Right hindlimb (tissue), 1 donor: ENCODE measurements at places on chromosomes 11 and 22.
A peak's percentile ranks its signal among the peaks of the same experiment; 100 is the strongest.

- no peak for DNase-seq
Measured at GRCh38 chr22:39733191-39733590, 160.4 kb downstream of the ENTHD1 start.

- no peak for DNase-seq
Measured at GRCh38 chr11:69600001-69600400, 41.0 kb upstream of the CCND1 start.

DNA sequence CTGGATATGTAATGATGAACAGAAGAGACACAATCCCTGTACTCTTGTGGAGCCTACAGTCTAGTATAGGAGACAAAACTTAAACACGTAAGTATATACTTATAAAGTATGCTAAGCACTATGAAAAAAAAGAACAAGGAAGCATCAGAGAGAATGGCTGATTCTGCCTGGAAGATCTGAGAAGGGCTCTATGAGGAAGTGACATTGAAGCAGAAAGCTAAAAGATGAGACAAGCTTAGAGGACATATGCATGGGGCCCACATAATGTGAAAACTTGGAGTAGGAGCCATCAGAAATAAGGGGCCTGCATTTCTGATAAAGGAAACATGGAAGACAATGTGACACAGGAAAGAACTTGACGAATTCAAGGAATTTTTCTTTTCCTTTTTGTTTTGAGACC is 16.6 kb downstream of the SAA1 start:
- no peak for DNase-seq

DNA sequence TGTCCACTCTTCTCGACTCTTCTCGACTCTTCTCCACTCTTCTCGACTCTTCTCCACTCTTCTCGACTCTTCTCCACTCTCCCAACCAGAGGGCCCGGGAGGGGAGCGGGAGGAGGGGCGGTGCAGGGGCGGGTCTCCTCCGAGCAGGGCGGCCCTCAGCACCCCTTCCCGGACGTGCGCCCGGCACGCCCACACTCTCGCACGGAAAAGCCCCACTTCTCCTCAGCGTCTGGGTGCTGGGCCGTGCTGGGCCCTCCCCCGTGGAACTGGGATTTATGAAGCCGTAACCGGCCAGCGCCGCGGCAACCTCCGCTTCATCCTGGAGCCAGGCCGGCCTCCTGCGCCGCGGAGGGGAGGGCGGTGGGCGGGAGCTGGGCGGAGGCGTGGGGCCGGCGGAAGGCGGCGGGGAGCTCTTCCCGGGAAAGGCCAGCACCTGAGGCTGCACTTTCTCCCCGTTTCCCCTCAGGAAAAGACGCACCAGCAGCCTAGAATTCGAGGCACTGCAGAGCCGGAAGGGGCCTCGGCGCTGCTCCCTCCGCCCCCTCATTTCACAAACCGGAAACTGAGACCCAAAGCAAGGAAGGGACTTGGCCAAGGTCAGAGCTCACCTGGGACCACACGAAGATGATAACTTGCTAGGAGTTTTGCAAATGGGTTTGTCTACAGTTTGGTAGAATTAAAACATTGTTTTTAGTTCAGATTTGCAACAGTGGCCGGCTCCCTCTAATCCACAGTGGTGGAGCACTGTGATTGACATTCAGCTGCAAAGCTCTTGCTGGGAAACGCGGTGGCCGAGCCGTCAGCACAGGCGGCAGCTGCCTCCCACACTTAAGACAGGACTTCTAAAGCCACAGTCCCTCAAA is 31.6 kb upstream of the JAM3 start:
- DNase-seq = peak; percentile 92

DNA sequence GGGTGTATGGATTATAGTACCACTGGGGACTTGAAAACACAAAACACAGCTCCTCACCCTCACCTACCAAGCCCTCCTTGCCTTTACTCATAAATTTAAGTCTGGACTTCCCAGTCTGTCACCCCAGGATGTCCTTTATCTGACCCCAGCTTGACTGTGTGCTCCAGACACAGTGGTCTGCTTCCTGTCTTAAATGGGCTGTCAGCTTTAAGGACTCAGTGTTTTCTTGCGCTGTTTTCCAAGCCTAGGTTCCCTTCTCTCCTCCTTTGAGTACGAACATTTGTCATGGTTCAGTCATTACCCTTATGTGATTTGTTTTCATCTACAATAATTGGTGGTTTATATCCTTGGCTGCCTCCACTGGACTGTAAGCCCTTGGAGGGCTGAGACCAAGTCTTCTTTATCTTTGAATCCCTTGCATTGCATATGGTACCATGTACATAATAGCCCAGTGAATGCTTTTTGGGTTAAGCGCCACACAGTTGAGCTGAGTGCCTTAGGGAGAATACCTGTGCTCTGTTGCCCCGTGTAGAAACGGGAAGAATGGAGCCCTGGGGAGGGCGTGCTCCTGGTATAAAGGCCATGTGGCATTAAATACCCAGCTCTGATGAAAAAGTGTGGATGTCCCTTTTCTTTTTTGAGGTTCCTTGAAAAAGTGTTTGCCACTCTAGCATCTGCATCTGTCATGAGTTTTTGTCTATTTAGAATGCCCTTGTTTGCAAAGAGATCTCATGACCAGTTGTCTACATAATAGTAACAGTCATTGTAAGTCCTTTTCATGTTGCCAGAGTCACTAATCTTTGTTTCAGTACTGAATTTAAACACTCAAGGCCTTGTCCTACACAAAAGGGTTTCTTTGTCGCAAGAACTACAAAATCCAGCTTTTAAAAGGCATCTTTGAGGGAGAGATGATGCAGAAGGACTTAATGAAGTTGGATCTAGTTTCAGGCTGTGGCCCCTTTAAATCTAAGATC is 14.0 kb downstream of the PANX1 start:
- no peak for DNase-seq

DNA sequence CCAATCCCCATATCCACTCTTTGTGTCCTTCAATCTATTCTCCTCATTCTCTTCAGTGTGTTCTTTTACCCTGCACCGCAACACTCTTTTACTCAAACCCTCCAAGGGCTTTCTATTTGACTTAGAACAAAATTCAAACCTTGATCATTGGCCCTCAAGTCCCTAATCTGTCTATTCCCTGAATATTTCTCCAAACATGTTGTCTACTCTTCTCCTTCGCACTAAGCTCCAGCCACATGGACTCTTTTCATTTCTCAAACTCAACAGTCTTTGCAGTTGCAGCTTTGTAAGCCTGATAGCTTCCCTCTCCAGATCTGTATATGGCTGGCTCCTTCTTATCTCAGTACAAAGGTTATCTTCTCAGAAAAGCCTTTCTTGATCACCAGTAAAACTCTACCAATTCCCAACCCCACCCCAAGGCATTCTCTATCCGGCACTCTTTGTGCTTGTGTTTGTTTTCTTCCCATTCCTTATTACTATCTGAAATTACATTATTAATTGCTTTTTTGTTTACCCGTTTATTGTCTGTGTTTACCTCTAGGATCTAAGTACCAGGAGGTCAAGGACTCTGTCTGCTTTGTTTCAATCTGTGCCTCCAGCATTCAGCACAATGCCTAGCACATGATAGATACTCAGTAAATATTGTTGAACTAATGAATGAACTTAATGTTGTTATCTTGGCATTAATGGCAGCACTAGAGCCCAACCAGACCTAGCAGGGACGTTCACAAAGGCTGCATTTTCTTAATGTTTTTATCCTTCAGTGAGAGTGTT is 147.4 kb downstream of the BBOX1 start:
- no peak for DNase-seq

DNA sequence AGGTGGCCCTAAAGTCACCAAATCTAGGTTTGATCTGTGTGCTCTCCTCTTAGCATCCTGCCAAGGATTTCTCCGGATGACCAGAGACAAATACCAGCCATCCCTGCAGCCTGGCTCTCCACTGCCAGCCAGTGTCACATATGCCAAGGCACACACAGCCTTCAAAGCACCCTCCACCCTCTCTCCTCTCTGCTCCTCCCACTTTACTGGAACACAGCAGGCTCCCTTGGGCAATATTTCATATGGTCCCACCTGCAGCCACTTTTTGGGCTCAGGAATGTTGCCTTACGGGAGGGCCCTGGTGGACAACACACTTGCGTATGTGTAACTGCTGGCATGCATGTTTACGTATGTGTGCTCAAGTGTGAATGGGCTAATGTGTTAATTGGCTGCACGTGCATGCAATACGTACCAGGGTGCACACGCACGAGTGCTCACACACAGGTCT is 183.9 kb downstream of the CEP164 start:
- DNase-seq = no peak

DNA sequence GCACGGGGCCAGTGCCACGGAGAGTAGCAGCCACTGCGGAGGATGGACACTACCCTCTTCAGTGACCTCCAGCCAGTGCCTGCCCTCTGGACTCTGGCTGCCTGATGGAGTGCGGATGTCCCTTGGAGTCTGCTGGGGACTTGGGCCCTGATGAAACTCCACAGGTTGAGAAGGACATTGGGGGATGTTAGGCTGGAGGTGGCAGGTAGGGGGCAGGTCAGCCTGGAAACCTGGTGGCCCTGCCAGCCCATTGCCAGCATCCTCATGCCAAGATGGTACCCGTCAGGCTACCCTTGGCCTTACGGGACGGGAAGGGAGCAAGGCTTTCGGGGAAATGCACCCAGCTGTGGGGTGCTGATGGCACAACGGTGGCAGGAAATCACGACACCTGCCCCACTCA is 4.0 kb downstream of the CABP7 start:
- DNase-seq = no peak

DNA sequence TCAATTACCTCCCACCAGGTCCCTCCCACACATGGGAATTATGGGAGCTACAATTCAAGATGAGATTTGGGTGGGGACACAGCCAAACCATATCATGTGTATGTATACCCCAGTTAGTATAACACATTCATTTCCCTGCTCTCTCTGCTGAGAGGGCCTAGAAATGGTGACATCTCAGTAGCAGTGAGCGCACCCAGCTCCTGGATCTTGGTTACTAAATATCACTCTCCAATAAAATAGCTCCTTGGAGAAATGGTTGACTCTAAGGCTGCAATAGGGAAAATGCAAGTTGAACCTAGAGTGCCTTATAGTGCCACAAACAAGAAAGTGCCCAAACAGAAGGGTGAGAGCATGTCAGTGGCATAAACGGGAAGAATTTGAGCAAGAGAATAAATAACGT is 59.6 kb downstream of the ARHGEF12 start:
- DNase-seq = no peak

- DNase-seq = no peak
Measured at GRCh38 chr11:112582366-112582765, 321.7 kb upstream of the PLET1 start.

DNA sequence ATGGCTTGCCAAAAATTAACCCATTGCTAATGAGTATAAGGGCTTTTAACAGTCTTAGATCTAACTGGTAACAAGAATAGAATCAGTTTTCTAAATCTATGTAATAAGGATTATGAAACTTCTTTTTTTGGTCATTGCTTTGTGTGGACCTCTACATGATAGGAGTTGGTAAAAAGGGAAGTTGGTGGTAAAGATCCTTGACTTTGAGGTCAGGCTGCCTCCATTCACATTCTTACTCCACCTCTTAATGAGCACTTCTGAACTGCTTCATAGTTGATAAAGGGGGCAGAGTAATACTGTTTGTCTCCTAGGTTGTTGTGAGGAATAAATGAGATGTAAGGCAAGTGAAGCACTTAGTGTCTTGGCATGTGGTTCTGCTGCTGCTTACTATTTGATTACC is 10.6 kb downstream of the EIF3M start:
- no peak for DNase-seq

DNA sequence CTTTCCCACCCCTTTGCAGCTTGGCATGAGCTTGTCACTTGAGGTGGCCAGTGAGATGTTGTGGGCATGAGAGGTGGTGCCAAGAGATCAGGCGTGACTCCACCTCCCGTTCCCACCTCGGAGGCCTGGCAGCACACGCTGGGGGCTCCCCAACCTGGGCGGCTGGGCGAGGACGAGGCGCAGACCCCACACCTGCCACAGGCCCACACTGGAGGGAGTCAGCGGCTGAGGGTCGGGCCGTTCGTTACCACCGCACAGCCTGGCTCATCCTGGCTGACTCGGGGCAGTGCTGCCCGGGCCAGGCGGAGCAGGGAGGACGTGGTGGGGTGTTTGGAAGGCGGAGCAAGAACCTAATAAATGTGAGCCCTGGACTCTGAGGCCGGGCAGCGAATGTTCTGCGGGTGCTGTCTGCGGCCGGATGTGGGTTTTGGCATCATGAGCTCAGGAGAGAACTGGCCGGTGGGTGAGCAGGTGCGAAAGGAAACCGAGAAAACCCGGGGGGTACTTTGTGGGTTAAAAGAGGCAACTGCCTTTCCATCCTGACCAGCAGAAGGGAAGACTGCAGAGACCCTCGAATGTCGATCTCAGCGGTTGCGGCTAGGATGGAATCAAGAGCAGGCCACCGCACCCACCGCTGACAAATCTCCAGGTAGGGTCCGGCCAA is 10.2 kb upstream of the IFITM3 start:
- no peak for DNase-seq

DNA sequence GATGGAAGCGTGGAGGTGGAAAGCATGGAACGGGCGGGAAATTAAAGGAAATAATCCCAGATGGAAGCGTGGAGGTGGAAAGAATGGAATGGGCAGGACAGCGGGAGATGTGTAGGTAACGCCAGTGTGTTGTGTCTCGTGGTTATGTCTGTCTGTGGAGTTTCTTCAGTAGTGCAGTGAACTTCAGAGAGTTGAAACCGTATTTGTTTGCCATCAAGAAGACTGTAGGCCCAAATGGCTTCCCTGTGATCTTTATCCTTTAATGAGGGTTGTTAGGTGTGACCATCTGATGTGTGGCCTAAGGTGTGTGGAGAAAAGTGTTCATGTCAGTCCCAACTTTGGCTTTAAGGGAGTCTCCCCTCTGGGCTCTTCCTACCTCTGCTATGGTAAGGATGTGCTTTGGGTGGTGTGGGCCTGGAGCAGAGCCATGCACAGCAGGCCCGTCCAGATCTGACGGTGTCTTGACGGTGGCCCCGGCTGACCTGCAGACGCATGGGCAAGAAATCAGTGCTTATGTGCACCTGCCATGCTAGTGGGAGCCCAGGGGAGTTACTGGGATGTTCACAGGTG is 39.6 kb downstream of the AP2A2 start:
- no peak for DNase-seq

DNA sequence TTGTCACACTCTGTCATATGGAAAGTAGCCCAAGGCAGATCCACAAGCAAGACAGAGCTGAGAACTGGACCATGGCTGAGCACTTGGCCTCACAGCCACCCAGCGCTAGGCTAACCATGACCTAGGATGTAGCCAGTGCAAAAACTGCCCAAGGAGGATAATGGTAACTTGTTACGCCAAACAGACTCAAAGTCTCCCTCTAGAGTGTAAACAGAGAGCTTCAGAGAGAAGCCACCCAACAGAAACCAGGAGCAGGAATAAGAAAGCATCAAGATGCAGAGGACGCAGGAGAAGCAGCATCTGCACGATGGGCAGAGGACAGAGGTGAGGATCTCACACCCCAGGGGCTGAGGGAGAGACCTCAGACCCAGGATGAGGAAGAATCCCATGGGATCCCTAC is 97.9 kb downstream of the RCN1 start:
- no peak for DNase-seq

GRCh38 chr11:118958577-118958976 is 2.5 kb downstream of the UPK2 start:
- DNase-seq = no peak
